ENCODE measurements at places on chromosomes 7 and 10.
A peak's percentile ranks its signal among the peaks of the same experiment; 100 is the strongest.

GRCh38 chr10:60023155-60023877 lies 117.0 kb upstream of the CCDC6 start:
- DNase-seq = no peak

GRCh38 chr10:115049960-115050359 lies 43.2 kb upstream of the ATRNL1 start:
- DNase-seq = no peak

DNA sequence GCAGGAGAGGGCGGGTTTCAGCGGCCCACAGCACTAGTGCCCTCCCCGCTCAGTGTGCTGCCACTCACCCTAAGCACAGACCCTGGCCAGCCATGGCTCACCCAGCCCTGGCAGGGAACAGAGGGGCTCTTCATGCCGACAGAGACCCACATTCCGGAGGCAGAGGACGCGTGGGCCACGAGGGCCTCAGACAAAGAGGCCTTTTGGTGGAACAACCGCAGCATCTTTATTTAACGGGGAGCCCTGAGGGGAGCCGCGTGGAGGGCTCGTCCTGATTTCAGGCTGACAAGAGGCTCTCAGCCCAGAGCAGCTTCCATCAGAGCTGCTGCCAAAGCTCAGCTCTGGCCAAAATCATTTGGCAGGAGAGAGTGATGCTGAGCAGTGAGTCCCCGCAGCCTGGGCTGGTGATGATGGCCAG lies 127.8 kb downstream of the SH3PXD2A start:
- no peak for DNase-seq

DNA sequence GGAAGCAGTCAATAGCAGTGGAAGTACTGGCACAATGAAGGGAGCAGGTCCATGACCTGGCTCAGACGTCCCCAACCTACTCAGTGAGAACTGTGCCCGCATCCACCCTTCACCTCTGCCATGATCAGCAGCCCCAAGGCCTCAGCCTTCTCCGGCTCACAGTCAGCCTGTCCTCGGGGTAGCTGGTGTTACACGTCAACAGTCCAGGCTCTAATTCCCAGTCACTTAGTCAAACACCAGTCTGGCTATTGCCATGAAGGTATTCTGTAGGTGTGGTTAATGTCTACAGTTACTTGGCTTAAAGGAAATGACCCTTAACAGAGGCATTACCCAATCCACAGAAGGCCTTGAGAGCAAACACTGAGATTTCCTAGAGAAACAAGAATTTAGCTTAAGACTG lies 49.1 kb downstream of the GRB10 start:
- DNase-seq = no peak

- no peak for DNase-seq
Measured at GRCh38 chr7:253581-254336, 36.2 kb upstream of the FOXL3 start.

DNA sequence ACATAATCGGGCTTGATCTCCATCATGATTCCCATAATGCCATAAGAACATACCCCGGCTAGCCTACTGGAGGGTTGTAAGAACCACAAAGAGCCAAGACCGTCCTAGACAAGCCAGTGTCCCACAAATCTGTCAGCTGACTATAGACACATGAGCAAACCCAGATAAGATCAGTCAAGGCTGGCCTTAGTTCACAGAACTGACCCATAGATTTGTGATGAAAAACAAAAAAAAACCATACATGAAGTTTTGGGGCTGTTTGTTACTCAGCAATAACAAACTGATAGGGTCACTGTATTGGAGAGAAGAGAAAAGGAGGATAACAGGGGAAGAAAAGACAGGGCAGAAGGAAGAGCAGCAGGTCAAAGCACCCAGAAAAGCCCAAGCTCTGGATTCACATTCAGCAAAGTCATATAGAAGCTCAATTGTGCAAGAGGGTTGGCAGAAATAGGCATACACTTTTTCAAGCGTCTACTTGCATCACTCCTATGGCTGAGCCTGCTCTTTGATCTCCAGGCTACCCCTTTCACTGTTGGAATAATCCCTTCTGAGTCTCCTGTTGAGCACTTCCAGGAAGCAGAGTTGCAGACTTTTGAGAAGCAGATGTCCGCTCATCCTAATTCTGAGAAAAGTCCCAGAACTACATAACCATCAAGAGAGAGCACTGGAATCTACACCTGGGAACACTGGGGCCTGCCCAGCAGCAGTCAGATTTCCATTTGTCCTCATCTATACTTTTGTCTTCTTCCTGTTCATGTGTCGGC lies 122.0 kb upstream of the HABP2 start:
- DNase-seq = no peak

GRCh38 chr10:26455567-26456315 lies 17.6 kb downstream of the APBB1IP start:
- no peak for DNase-seq

DNA sequence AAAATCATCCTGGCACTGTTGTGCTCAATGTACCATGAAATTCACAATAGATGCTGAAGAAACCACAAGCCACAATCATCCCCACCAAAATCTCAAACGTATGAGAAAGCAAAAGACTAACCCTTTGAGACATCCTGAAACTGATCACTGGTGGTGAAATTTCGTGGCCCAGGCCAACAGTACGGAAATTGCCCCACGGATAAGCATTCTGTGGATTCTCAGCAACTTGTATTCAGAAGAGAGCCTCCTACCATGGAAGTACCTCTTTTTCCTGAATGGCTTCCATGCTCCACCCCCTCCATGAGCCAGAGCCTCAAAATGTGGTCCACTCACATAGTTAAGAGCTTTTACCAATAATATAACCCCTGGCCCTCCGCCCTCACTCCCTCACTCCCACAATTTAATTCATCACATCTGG lies 163.9 kb upstream of the AUTS2 start:
- DNase-seq = no peak

GRCh38 chr7:23044581-23044980 lies 30.7 kb upstream of the HYCC1 start:
- no peak for DNase-seq

- DNase-seq = no peak
Measured at GRCh38 chr10:26368463-26368862, 69.7 kb upstream of the APBB1IP start.

- no peak for DNase-seq
Measured at GRCh38 chr10:68139448-68140272, 30.4 kb downstream of the MYPN start.

GRCh38 chr10:36534471-36535002 lies 590.9 kb upstream of the ANKRD30A start:
- peak; percentile 15 for DNase-seq

DNA sequence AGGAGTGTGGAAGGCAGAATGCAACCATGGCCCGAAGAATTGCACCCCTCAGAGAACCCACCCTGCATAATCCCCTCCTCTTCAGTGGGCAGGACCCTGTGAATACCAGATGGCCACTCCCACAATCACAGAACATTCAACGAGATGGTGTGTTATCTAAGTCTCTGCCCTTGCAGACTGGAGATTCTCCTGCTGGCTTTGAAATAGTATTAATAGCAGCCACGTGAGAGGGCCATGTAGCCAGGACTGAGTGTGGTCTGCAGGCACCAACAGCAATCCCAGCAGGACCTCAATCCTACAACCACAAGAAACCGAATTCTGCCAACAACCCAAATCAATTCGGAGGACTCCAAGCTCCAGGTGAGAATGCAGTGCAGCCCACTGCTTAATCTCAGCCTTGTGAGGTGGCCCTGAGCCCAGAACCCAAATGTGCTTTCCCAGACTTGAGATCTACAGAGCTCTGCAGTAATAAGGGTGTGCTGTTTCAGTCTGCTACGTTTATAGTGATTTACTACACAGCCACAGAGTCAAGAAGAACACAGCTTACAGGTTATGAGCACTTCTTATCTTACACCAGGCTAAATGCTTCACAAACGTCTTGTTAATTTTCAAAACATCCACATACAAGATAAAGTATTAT lies 72.1 kb downstream of the VOPP1 start:
- no peak for DNase-seq

DNA sequence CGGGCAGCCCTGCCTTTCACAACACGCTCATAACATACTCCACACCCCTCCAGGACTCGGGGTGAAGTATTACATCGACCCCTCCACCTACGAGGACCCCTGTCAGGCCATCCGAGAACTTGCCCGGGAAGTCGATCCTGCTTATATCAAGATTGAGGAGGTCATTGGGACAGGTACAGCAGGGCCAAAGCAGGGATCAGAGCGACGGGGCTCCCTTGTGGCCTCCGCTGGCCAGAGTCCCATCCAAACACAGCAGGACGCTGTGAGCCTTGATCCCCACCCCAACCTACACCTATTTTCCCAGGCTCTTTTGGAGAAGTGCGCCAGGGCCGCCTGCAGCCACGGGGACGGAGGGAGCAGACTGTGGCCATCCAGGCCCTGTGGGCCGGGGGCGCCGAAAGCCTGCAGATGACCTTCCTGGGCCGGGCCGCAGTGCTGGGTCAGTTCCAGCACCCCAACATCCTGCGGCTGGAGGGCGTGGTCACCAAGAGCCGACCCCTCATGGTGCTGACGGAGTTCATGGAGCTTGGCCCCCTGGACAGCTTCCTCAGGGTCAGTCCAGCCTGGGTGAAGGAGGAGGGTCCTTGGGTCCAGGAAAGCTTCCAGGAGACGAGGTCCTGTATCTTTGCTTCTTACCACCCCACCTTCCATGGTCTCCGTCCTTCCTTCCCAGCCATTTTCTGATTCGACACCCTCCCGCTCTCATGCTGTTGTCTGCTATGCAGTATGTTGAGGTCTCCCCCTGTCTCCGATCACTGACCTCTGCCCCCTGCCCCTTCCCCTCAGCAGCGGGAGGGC lies 13.5 kb downstream of the EPHB6 start:
- DNase-seq = no peak

DNA sequence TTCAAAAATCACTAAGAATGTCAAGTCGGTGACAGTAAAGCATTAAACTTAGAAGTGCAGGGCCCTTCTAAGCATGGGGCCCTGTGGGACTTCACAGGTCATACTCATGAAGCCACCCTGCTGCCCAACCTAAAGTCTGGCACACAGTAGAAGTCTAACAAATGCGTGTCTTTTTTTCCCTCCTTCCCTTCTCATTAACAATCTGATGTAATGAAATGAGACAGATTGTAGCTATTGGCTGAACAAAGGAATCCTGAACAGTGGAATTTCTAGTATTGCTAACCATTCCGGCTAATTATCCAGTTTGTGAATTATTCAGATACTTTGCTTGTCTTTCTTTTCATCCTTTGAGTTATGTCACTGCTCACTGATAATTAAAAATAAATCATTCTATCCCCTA lies 369.9 kb downstream of the WDR11 start:
- DNase-seq = no peak

DNA sequence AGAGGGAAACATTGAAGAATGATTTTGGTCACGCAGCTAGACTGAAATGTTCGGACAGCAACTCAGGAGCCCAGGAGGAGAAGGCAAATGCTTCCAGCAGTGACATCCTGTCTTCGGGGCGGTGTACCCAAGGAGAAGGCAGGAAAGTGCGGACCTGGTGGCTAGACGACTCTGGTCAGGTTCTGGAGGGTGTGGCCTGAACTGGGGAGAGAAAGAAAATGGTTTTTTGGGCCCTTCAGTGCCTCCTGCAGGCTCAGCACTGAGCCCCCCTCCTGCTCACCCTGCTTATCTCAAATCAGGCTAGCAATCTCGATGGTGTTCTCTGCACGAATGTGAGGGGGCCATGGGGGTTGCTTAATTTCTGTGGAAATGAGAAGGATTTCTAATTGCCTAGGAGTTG lies 26.7 kb upstream of the TARP start:
- DNase-seq = no peak

GRCh38 chr7:143181349-143181748 lies 1.9 kb upstream of the TAS2R39 start:
- DNase-seq = no peak

DNA sequence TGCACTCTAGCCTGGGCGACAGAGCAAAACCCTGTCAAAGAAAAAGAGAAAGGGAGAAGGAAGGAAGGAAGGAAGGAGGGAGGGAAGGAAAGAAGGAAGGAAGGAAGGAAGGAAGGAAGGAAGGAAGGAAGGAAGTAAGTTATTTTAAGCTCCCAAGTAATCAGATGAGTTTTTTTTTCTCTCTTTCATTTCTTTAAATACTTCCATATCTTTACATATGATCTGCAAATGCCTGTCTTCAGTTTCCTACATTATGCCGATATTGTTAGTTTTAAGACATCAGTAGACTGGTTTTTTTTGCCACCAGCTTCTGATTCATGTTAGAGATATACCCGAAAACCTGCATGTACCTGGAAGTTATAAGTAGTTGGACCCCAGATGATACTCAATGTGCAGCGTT lies 172.6 kb upstream of the FZD1 start:
- no peak for DNase-seq

- no peak for DNase-seq
Measured at GRCh38 chr7:96773483-96773882, 63.8 kb upstream of the SEM1 start.

DNA sequence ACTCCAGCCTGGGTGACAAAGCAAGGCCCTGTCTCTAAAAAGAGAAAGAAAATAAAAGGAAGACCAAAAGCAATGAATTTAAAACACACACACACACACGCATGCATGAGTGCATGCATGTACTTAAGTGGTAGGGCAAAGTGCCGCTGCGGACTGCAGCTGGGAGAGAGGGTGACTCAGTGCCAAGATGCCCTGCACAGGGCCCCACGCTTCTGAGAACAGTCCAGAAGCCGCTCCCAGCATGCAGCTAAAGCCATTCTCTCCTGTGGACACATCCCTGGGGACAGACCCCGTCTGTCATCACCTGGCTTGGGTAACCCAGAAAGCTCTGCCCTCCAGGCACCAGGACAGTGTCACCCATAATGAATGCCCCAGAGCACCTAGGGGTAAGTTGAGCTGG lies 61.0 kb upstream of the MYL10 start:
- no peak for DNase-seq

DNA sequence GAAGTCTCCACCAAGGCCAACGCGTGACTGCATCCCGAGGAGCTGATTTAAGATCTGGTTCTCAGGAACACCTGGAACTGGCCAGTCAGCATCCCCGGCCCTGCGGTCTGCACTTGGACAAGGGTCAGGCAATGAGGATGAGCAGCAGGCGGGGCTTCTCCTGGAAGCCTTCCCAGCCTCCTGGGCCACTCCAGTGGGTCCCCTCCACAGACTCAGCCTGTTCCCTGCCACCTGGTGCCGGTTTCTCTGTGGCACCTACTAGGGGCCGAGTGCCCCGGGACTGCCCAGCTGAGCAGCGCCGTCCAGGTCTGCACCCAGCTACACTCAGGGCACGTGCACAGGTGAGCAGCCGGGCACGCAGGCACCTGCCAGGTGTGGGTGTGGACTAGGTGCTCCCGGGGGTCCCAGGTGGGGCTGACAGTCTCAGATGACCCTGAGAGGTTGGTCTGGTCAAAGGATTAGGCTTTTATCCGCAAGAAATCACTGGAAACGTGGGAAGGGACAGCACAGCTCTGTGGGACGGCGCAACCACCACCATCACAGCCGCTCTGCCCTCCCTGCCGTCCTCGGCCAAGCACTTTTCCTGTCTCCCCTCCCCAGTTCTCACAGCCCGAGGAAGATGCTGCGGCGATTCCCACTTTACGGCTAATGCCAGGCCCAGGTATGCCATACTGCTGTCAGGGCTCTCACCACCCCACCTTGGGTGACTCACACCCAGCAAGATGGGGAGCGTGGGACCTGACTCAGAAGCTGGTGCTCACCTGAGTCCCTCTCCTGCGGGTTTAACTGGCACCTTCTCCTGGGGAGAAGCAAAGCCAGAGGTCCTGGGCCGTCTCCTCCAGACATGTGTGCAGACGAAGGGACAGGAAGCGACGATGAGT lies 166.0 kb downstream of the RNF216 start:
- no peak for DNase-seq

- no peak for DNase-seq
Measured at GRCh38 chr7:2079332-2080059, 153.2 kb downstream of the MAD1L1 start.

All from 8988T (cell line).